ENCODE measurements at places on chromosomes 5 and 9.

GRCh38 chr9:95084254-95084934, 233.1 kb downstream of the FANCC start:
- no peak for DNase-seq

DNA sequence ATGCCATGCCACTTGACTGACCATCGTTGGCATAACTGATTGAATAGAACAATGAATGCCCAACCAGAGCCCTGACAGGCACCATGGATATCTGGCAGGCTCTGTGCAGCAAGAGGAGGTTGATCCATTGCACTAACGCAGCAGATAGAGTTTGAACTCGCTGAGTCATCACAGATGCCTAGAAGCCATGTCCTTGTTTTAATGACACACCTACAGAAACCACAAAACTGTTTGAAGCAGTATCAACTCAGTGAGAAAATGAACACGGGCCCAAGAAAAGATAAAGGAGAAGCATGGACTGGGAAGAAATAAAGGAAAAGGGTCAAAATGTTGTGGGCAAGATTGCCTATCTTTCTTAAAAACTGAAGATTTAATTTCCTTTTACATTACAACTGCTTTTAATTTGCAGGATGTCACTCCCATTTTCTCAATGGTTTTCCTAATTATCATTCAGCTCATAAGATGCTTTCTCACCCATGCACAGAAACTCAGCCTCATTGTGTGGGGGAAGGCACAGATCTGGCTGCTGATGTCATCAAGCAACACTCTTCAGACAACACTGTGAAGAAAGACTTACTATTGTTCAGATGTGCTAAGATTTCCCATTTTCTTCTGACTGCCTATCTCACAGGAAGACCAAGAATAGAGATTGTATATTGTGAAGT, 129.0 kb downstream of the PIK3R1 start:
- DNase-seq = no peak

GRCh38 chr5:177470759-177471536, 2.5 kb downstream of the DBN1 start:
- DNase-seq = no peak

GRCh38 chr9:32820322-32820721, 37.0 kb downstream of the TMEM215 start:
- no peak for DNase-seq
